BJ (cell line): ENCODE measurements at places on chromosomes 6 and 20.

GRCh38 chr20:61387204-61387953 lies 135.3 kb downstream of the CDH4 start:
- peak; percentile 4 for DNase-seq

- no peak for DNase-seq
Measured at GRCh38 chr6:33955566-33955965, 151.8 kb upstream of the MLN start.

DNA sequence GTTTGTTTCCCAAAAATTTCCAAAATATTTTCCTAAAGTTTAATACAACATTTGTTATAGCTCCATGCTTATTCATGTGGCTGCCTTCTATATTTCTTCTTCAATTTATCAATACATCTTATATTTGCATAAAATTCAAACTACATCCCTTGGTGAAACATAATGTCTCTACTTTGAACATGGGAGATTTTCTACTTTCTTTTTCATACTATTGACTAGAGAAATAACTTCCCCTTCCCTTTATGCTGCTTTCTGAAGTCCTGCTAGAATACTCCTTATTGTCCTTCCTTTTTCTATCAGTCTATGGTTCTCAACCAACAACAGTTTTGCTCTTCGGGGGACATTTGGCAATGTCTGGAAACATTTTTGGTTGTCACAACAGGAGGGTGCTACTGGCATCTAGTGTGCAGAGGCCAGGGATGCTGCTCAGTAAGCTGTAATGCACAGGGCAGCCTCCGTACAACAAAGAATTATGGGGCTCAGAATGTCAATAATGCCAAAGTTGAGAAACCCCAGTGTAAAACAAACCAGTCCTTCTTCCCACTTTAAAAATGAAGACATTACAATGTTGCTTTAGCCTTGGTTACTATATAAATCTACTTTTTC lies 29.9 kb downstream of the MKKS start:
- no peak for DNase-seq

GRCh38 chr6:134373282-134373922 lies 55.5 kb upstream of the SGK1 start:
- DNase-seq = peak; percentile 57

DNA sequence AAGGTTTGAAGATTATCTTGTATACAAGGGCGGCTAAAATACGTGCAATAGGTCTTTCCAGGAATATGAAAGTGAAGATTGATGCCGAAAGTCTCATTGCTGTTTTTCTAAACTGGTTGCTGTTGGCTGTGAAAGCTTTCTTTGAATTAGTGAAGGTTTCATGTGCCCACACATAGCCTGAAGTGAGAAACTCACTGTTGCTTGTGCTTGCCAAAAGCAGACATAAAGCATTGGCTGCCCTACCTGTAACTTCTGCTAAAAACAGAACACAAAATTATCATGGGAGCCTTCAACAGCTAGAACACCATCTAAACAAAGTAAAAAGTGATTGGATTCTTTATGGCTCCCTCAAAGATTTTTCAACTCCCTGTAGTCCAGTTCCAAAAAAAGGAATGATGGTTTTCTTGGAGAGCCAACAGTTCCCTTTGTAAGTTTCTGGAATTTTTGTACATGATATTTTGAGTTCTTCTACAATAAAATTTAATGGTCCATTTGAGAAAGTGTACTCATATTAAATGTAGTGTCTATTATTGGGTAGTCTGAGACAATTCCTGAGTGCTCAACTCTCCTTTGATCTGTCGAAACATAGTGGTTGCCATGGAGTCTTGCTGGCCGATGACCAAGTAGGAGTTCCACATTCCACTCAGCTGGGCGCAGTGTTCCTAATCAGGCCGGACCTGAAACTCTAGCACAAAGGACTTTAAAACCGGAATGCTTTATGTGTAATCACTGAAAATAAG lies 68.5 kb downstream of the PLEKHG1 start:
- peak; percentile 48 for DNase-seq

GRCh38 chr6:47440719-47441118 lies 36.9 kb upstream of the CD2AP start:
- DNase-seq = no peak

GRCh38 chr20:16203096-16203495 lies 370.2 kb downstream of the KIF16B start:
- no peak for DNase-seq

DNA sequence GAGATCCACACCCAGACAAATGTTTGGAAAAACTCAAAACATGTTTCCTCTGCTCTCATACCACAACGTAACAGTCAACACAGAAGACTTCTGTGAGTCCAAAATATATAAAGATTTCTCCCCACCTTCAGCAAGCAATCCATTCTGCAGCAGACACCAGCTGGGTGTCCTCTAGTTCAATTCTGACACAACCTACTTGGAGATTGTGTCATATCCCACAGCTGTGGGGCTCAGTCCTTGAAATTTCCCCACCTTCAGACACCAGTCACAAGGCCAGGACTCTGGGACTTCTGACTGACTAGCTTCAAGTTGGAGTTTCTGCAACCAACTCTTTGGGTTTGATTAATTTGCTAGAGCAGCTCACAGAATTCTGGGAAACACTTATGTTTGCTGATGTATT lies 244.8 kb upstream of the CDYL start:
- no peak for DNase-seq

GRCh38 chr20:17782768-17783167 lies 83.0 kb downstream of the BANF2 start:
- no peak for DNase-seq

- DNase-seq = no peak
Measured at GRCh38 chr6:147903931-147904330, 395.4 kb downstream of the SAMD5 start.

GRCh38 chr6:169940481-169941271 lies 189.3 kb downstream of the ERMARD start:
- DNase-seq = no peak

- DNase-seq = peak; percentile 74
Measured at GRCh38 chr20:24773751-24774201, 175.3 kb upstream of the CST7 start.

GRCh38 chr6:111367393-111368088 lies 115.5 kb downstream of the REV3L start:
- DNase-seq = no peak

- DNase-seq = no peak
Measured at GRCh38 chr20:878511-879307, 37.4 kb downstream of the ANGPT4 start.

- no peak for DNase-seq
Measured at GRCh38 chr6:148771896-148772554, 25.2 kb downstream of the UST start.

- DNase-seq = no peak
Measured at GRCh38 chr6:84872996-84873723, 108.8 kb upstream of the TBX18 start.

GRCh38 chr20:59120919-59121318 lies 42.7 kb upstream of the ZNF831 start:
- no peak for DNase-seq

GRCh38 chr20:49698477-49698876 lies 15.2 kb downstream of the B4GALT5 start:
- no peak for DNase-seq

DNA sequence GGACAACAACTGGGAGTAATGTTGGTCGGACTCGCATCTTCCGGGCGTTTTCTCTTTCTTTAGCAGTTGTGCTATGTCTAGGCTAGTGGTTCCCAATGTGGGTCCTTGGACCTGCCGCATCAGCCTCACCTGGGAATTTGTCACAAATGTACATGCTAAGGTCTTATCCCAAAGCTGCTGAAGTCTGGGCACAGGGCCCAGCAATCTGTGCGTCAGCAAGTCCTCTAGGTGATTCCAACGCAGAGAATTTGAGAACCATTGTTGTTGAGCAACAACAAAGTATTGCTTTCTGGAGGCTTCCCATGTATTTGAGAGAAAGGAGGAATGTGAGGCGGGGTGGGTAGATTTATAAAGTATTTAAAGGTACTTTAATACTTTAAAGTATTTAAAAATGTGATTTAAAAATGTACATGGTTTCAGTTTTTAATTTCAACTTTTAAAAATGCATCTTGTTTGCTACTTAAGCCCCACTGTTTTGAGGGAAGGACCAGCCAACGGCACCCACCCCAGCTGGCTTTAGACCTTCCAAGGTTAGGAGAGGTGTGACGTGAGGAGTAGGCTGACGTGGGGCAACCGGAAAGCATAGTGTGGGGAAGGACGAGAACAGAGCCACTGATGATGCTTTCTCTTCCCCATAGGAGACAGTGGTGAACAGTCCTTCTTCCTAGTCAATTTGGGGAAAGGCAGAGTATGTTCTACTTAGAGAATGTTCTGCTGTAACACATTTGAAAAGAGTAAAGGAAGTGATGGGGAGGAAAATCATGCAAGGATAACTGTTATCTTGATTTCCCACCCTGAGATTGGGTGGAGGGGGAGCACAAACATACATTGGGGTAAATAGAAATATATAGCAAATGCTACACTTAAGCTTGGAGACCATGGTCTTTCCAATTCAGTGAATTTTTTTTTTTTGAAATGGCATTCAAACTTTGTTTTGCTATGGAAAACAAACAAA lies 4.3 kb downstream of the UST start:
- DNase-seq = no peak
